ENCODE measurements at places on chromosomes 7 and 10. TPM values are rescaled to one million over a fixed set of nuclear protein-coding genes. Genes with fewer than 3 reads are reported as not detected.

ENKUR gene
- total RNA-seq: not detected

FRMD4A gene
- total RNA-seq: 46.1 TPM

NKX6-2 gene
- not detected for total RNA-seq

HDAC9 gene
- total RNA-seq: 4.9 TPM

GRCh38 chr10:132204781-132205473 is 18.2 kb downstream of the DPYSL4 start:
- no peak for DNase-seq

GRCh38 chr10:132142396-132143161 is 44.2 kb upstream of the DPYSL4 start:
- DNase-seq: peak; percentile 68

- DNase-seq: no peak
Measured at GRCh38 chr10:31739711-31740110, 188.9 kb downstream of the ARHGAP12 start.

GRCh38 chr7:124649397-124650014 is 116.1 kb downstream of the GPR37 start:
- no peak for DNase-seq

Measured in body of pancreas (tissue), 4 donors.